ENCODE measurements at places on chromosomes 2 and 18. TPM values are rescaled to one million over a fixed set of nuclear protein-coding genes. Genes with fewer than 3 reads are reported as not detected.

ACOXL gene
- 0.96 TPM for total RNA-seq

REG3A gene
- not detected for total RNA-seq

DNA sequence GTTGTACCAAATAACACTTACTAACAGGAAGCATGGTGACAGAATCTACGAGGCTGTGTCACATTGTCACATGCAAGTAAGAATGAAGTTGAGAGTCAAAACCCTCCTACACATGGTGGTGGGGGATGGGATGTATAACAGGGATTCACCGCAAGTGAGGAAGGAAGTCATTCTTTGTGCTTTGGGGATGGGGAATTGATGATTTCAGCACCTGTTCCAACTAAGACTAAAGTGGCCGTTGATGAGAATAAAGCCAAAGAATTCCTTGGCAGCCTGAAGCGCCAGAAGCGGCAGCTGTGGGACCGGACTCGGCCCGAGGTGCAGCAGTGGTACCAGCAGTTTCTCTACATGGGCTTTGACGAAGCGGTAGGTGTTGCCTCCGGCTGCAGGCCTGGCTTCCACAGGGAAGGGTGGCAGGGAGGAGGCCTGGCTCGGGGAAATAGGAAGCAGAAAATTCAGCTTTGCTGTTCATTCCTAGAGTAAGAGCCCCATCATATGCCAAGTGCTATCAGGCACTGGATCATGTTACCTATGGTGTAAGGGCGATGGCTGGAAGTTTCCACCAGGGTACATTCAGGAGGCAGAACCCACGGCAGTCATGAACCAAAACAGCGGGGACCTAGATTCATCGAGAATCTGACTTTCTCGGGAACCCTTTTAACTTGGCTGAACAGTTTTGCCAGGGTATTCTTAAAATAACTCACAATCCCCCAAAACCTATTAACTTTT lies 120.3 kb downstream of the UXS1 start:
- DNase-seq: no peak

DNA sequence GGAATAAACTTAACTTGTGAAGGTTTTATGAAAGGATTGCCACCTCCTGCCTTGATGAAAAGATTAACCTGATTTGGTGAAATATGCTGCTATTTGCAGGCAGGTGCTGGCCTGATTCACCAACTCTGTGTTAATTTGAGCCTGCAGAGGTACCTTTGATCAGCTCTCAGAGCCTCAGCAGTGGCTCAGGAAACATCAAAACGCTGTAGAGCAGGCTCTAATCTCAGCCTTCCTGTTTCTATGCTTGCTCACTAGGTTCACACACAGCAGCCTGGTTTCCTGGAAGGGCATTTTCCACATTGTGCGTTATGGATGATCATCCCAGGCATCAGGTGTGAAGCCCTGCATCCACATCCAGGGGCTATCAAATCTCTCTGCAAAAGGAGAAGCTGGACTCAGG lies 16.9 kb downstream of the TGIF1 start:
- DNase-seq: no peak

GRCh38 chr2:233101141-233101540 lies 41.0 kb downstream of the INPP5D start:
- DNase-seq: no peak
